ENCODE measurements at places on chromosomes 4 and X.

DNA sequence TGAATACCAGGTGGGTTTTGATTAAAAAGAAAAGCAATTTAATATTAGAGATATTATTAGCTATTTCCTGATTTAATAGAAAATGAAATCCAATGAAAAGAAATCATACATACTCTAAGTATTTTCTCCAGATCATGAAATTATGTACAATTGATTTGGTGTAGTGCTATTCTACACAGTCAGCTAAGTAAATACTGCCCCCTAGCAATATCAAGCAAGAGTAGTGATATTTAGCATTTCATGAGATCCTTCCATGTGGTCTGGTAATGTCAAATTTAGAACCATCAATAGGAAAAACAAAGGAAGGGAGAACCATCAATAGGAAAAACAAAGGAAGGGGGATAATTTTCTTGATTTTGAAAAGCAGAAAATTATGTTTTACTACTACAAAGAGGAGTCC lies 114.6 kb downstream of the TBCK start:
- DNase-seq = no peak

DNA sequence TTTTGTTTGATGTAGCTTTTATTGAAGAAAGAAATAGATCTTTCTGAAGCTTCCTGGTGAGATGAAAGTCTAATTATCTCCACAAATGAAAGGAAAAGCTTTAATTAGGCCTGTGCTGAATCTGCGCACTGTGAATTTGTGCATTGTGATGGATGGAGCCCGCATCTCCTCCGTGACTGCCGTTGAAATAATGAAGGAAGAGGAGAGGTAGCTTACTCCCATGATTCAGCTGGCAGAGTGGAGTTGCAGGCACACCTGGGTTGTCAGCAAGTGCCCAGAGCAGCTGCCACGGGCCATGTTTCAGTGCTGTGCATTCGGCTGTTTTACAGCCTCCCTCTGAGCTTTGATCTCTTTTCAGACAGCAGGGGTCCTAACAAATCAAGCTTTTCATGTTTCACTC lies 735.3 kb upstream of the TENM3 start:
- no peak for DNase-seq

- DNase-seq = no peak
Measured at GRCh38 chrX:48939524-48940228, 17.7 kb downstream of the OTUD5 start.

GRCh38 chrX:109936114-109936513 lies 66.8 kb upstream of the TMEM164 start:
- no peak for DNase-seq

DNA sequence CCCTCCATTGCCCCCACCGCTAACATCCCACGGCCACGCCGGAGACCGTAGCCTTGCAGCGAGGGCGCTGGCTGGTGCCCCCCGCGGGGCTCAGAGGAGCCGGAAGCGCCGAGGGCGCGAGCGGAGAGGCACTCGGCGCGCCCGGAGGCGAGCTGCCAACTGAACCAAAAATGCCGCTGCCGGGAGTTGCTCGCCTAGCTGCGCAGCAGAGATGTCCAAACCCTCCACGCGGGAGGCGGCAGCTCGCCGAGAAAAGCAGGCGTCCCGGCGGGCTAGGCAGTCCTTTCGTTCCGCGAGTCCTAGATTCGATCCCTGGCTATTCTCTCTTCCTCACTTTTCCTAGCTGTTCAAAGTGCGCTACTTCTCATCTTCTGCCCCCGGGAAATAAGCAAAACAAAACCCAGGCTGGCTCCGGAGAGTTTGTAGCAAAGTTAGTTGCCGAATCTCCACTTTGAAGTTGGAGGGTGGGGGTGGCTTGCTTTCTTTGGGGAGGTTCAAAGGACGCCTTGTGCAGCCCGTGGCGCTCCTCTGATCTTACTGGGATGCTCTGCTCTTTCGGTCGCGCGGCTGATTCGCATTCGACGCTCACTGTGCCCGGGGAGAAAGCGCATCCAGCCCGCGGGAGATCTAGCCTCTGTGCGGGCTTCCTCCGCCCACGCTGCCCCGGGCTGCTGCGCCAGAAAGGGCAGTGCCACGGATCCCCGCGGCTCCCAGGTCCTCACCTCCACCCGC lies 723 bp downstream of the NKX6-1 start:
- DNase-seq = no peak

DNA sequence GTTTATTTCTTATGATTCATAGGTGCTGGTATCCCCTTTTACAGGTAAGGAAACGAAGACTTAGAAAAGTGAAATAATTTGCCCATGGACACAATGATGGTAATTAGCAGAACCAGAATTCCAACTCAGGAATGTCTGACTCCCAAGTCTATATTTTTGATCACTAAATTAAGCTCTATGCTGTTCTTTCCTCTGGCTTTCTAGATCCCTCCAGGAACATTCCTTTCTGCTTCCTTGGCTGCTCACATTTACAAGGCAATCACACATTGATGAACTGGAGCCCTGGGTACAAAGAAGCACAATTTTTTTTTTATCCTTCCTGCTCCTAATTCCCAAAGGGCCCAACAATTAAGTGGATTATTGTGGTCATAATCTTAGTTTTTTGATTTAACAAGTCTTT lies 7.0 kb upstream of the CDKN2AIP start:
- no peak for DNase-seq

GRCh38 chr4:141416219-141416618 lies 195.5 kb downstream of the ZNF330 start:
- no peak for DNase-seq

GRCh38 chr4:113020966-113021365 lies 28.5 kb upstream of the ANK2 start:
- DNase-seq = no peak

DNA sequence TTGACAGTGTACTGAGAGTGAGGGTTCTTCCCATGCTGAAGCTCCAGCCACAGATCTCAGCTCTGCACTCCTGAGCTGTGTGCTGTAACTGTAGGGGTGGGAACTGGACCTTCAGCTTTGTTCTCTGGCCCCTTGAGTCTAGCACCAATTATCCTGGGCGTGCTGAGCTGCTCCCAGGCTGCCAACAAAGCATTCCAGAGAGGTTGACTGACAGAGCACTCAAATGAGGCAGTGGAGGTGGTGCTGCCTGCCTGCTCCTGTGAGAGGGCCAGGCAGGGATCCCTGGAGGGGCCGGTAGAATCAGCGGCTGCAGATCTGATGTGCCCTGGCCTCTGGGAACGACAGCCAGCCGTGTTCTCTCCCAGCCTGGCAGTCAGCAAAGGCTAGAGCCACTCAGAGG lies 375.7 kb upstream of the AADAT start:
- DNase-seq = no peak

- DNase-seq = no peak
Measured at GRCh38 chrX:45769761-45770582, 569.3 kb upstream of the DIPK2B start.

DNA sequence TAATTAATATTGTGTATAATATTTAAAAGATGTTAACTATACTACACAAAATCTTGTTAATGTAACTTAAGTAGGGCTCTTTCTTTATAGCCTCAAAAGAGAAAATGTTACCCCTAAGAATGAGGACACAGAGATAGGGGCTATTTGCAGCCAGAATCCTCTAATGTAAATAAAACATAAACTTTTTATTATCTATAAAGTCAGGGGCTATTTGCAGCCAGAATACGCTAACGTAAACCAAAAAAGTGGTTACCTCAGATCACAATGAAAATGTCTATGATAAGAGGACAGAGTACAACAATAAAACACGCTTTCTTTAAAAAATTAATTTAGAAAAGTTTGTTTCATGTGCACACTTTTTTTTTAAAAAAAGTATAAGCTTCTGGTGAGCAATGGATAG lies 229.9 kb upstream of the PITX2 start:
- no peak for DNase-seq

All from NCI-H2227 treated with DMSO at 0.1 percent for 48 hours (cell line).